ENCODE measurements at places on chromosomes 16 and 17. TPM values are rescaled to one million over a fixed set of nuclear protein-coding genes. Genes with fewer than 3 reads are reported as not detected.

DNA sequence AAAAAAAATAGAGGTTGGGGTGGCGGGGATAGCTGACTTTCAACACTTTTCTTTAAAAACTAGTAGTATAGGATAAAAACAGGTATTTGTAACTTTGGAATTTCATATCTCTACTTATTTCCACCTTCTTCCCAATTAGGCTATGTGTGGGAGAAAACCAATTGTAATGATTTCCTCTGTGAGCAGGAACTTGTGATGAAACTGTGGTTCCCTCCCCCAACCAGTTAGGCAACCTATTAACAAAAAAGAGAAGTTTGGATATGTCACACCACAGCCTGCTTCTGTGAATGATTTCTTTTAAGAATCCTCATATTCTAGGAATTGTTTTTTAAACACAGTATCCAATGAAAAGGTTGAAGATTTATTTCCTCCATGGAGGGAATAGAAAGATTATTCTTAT is 1.9 kb downstream of the IGSF6 start:
- no peak for DNase-seq

GRCh38 chr16:88651276-88651988 is 579 bp upstream of the CYBA start:
- DNase-seq: peak; percentile 72

GRCh38 chr17:61632826-61633225 is 41.8 kb upstream of the NACA2 start:
- no peak for DNase-seq

- DNase-seq: peak; percentile 95
Observed at GRCh38 chr17:7887482-7888183, 956 bp upstream of the CHD3 start.

GRCh38 chr17:58521680-58522079 is 7.2 kb upstream of the MTMR4 start:
- DNase-seq: no peak

DNA sequence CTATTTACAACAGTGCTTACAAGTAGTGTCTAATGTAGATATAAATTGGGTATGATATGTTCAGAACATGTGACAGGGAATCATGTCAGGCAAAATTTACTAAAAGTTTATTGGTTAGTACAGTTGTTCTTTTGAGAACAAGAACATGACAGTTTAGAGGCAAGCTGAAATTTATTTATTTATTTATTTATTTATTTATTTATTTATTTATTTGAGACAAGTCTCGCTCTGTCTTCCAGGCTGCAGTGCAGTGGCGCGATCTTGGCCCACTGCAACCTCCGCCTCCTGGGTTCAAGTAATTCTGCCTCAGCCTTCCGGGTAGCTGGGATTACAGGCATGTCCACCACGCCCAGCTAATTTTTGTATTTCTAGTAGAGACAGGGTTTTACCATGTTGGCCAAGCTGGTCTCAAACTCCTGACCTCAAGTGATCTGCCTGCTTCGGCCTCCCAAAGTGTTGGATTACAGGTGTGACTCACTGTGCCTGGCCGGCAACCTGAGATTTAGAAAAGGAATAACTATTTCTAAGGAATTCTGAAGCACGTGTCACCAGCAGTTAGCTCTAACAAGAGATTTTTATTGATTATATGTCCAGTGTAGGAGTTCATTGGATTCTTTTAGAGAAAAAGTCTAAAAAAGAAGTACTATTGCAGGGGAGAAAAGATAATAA is 24.9 kb downstream of the MRTFB start:
- DNase-seq: no peak

DNA sequence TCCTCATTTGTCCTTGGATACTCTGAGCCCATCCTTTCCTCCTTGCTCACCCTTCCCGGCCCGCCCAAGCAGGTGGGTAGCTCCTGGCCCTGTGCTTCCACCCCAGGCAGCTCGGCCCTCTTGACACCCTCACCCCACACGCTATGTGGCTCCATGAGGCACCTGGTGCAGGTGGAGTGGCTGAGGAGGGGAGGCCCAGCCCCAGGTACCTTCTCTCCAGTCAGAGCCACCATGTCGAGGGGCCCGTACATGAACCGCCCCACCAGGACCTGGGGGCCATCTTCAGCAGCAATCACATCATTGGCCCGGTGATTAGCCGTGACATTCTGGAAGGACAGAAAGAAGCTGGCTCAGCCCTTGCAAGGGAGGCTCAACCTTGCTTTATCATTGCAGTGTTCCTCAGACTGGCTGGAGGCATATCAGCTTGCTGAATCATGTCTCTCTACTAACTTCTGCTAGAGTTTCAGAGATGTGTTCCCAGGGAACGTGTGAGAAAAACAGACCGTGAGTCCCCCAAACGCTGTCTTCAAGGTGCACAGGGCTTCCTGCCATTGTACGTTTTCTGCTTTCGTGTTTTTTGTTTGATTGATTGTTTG is 20.3 kb downstream of the PIMREG start:
- no peak for DNase-seq

- no peak for DNase-seq
Observed at GRCh38 chr16:17836868-17837602, 366.3 kb upstream of the XYLT1 start.

DNA sequence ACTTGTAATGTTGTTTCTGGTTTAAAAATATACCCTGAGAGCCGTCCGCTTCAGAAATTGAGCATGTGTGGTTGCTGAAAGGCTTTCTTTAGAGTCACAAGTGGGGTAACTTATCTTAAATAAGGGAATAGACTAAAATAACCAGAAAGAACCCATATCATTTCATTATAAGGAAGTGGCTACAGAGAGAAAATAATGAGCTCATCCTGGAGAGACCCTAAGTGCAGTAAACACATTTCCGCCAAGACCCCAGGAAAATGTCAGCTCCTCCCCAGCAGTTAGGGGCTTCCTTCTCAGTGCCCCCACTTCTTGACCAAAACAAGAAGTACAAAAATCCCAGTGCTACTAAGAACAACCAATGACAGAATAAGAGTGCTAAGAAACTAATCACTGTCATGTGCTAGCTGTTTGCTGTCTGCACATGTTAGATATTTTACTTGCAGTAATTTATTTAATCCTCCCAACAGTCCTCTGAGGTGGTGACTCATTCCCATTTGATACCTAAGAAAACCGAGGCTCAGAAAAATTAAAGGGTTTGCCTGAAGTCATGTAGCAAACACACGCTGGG is 83.5 kb downstream of the CDYL2 start:
- no peak for DNase-seq

DNA sequence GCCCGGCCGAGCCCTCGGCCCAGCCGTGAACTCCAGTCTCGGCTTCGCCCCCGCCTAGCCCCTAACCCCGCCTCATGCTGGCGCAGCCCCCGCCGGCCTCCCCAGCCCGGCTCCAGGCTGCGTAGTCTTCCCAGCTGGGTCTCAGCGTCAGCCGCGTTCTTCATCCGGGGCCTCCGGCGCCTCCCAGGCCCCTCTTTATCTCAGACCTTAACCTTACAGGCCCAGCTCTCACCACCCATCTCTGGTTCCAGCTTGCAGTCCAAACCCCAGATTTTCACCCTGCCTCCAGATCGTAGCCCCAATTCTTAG is at the start of gene PROCA1:
Gene PROCA1 (minus strand): TSS at position 166 of the 309 bp plus-strand sequence. CDS start 228 bp downstream, outside the sequence.
- no peak for DNase-seq

DNA sequence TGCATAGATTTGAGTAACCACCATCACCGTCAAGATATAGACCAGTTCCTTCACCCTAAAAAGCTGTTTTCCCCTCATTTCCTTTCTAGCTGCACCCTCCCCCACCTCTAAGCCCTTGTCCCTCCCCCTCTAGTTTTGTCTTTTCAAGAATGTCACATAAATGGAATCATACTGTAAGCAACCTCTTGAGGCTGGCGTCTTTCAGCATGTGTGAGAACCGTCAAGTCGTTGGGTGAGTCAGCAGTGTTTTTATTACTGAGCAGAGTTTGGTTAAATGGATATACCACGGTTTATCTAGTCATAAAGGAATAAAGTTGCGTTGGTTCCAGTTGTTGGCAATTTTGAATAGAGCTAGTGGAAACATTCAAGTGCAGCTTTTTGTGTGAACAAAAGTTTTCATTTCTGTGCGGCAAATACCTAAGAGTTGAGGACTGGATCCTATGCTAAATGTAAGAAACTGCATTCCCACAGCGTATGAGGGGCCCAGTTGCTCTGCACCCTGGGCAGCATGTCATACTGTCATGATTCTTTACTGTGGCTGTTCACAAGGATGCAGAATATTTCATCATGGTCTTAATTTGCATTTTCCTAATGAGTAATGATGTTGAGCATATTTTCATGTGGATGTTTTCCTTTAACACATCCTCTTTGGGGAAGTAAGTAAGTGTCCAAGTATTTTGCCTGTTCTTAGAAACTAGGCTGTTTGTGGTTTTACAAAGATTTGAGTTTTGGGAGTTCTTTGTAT is 264.3 kb downstream of the CPPED1 start:
- DNase-seq: no peak

DNA sequence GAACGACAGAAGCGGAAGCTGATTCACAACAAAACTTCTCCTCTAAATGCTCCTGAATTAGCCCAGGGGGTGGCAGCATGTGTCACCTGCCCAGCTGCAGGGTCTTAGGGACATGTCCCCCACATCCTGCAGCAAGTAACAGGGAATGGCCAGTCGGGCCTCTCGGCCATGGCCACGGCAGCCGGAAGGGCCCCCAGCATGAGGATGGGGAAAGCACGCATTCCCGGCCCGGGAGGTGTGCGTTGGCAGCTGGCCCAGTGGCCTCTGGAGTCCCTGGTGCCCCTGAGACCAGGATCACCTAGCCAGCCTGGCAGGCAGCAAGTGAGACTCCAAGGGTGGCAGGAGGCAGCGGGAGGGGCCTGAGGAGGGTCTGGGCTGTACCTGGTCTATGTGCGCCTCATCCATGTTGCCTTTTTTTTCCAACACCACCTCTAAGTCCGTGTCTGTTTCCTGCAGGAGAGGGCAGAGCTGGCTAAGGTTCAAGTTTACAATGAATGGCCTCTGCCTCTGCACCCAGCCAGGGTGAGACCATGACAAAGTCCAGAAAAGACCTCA is 7.0 kb downstream of the KNOP1 start:
- no peak for DNase-seq

- no peak for DNase-seq
Observed at GRCh38 chr16:56749672-56750491, 20.0 kb downstream of the NUP93 start.

DNA sequence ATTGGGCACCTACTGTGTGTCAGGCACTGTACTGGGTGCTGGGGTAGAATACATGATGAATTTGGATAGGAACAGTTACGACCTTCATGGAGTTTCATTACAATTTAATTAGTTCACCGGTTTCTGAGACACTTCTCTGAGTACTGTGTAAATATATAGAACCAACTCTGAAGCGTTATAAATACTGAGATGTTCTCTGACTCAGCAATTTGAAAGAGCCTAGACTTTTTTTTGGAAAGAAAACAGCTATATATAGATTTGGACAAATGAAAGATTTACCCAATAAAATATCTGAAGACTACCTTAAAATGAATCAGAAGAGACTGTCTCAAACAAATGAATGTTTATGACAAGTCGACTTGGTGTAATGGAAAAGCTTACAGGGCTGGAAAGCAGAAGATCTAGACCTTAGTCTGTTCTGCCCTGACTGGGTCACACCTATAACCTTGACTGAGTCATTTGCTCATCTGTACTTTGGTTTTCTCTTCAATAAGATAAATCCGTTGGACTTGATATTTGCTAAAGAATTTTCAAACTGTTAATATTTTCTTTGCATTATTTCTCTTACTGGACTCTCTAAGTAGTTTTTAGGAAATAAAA is 4.6 kb upstream of the GAN start:
- DNase-seq: no peak

- DNase-seq: peak; percentile 52
Observed at GRCh38 chr17:78013683-78014467, 55.4 kb downstream of the TNRC6C start.

DNA sequence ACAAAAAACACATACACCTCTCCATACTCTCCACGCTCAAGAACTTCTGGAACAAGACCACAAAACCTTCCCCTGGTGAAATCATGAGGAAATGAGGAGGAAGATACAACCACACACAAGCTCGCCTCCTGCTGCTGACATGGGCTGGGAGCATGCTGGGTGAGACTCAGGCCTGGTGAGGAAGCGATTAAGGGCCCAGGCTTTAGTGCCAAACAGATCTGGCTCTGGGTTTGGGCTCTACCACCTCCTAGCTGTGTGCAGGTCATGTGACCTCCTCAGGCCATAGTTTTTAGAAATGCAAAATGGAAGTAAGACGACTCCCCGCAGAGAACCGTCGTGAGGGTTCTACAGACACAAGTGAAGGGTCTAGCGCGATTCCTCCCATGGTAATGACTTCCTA is 41.3 kb downstream of the VAC14 start:
- no peak for DNase-seq

DNA sequence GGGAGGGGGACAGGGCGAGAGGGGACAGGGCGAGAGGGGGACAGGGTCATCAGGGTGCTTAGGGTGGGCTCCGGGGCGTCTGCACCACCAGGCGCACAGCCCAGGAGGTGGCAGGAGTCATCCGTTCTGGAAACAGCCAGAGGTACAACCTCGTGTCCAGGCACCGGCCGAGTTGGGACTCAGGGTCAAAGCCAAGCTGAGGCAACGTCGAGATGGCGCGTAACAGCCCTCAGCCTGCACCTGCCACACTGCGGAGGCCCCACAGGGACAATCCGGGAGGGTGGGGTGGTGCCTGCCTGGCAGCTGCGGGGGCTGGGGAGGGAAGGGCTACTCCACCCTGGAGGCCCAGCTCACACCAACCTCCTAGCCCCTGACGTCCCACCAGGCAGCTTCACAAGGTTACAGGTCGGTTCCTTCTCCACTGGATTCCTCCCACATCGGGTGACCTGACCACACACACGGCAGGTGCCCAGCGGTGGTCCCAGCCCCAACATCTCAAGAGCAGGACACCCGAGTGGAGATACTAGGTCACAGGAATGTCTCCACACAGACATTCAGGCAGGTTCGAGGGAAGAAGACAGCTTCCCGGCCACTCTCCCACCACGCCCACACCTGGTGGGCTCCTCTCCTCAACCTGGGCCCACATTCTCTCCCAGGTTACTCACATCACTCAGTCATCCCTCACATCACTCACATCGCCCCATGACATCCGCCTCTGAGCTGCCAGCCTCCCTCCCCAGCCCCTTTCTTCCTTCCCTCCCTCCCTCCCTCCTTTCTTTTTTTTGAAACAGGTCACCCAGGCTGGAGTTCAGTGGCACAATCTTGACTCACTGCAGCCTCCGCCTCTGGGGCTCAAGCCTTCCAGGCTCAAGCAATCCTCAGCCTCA is 47.3 kb downstream of the RPH3AL start:
- DNase-seq: no peak

- no peak for DNase-seq
Observed at GRCh38 chr16:22174642-22175041, 12.3 kb downstream of the SDR42E2 start.

- DNase-seq: no peak
Observed at GRCh38 chr16:11639925-11640899, 28.0 kb upstream of the SNN start.

GCGR gene
- polyA plus RNA-seq: 9.6 TPM

MYH3 gene
- polyA plus RNA-seq: 2.6 TPM

KRT39 gene
- not detected for polyA plus RNA-seq

GP1BA gene
- 2.6 TPM for polyA plus RNA-seq

PLD6 gene
- 5.5 TPM for polyA plus RNA-seq

PRCD gene
- polyA plus RNA-seq: 6.3 TPM

KRT33A gene
- not detected for polyA plus RNA-seq

ZNF469 gene
- 1.8 TPM for polyA plus RNA-seq

SPIRE2 gene
- 18.3 TPM for polyA plus RNA-seq

SPATA32 gene
- 0.25 TPM for polyA plus RNA-seq

C17orf100 gene
- polyA plus RNA-seq: 9.0 TPM

All from left renal cortex interstitium (tissue), 4 donors.